Neural crest cell (in vitro differentiated cells): ENCODE measurements at places on chromosomes 16 and 17.

DNA sequence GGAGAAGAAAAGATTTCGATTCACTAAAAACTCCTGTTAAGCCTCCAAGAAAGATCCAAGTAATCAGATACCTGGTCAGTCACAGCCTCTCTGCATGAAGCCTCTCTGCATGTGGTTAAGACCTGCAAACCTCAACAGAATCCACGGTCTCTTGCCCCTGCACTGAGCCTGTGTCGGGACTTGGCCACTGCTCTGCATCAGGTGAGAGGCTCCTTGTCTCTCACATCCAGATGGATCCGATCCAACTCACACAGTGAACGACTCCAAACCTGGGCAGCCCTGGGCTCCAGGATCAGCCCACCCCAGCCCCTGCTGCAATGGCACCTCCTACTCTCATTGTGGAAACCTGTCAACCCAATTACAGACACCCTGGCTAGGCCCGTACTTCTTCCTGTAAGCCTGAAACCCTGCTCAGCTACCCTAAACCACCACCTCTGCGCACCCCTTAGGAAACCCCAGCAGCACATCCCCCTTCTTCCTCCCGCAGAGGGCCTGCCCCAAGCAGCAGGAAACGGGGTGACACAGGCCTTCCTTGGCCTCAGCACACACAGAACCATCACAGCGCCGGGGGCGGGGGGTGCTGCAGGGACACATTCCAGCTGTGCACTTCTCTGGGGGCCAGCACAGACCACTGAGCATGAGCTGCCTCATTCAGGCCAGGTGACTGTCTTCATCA is 129.5 kb downstream of the ANKRD11 start:
- no peak for DNase-seq

DNA sequence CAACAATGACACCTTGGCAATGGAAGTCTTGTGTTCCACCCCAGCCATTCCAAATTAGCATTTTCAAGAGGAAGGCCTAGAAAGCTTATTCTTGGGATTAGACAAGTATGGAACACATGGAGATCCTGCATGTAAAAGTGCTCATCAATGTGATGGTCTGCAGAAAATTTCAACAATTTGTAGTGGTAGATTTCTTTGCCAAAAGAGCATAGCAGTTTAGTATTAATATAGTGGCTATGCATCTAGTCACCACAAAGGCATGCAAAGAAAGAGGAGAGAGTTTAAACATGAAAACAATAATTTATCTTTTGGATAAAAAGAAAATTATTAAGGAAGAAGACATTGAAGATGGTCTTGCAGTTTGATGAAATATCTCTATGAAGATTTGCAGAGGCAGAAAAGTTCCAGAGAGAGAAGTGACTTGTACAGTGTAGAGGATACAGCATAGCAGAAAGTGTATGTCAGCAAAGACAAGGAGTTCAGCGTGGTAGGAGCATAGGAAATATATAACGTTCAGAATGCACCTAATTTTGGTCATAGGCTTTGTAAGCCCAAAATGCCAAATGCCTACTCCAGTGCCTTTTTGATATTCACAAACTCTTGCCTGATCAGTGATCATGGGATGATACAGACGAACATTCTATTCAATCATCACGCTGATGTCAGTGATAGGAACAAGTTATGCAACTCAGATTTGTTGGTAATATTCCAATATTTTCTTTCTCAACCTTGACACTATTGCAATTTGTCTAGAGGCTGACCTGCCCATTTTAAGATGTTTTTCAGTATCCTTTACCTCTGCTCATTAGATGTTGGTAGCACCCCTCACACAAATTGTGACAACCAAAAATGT is 727.9 kb upstream of the SOX9 start:
- DNase-seq: no peak

DNA sequence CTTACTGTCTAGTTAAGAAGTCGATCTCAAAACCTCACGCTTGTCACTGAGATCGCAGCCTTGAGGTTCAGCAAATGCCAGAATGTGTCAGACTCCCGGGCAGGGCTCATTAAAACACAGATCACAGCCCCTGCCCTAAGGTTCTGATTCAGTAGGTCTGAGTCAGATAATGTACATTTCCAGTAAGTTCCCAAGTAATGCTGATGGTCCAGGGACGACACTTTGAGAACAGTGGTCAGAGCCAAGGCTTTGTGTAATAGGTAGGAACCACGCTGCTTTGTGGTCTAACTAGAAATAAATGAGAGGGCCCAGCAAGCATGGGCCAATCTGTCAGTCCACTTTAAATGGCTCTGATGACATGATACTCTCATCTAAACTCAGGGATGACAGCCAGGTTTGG is 228.6 kb downstream of the ZFHX3 start:
- no peak for DNase-seq

- DNase-seq: no peak
These were observed 23.2 kb upstream of the WSCD1 start for GRCh38 chr17:6046931-6047330.

GRCh38 chr16:22126037-22126558 is 33.8 kb downstream of the VWA3A start:
- DNase-seq: no peak

- no peak for DNase-seq
These were observed 42.3 kb downstream of the PIPOX start for GRCh38 chr17:29085223-29085622.

DNA sequence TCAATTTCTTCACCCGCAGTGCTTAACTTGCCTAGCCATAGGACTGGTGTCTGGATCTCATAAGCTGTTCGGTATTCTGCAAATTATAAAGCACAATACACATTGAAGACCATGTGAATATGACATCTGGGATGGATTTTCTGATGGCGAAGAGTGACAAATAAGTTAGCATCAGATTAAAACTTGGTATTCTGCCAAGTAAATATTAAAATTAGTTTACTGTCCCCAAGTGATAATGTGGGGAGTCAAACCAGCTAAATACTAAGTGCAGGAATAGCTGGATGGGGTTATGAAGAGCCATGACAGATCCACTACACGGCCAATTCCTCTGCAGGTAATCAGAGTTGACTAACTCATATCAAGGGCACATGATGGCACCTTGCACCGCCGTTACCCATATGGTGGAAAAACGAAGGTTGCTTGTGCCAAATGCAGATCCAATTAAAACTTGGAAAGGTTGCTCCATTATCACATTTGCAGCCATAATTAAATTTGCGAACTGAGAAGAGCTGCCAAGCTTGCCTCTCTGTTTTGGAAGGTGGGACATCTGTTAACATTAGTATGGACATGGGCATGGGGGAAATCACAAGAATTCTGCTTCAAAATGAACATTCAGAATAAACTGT is 114.9 kb upstream of the TOM1L1 start:
- no peak for DNase-seq

DNA sequence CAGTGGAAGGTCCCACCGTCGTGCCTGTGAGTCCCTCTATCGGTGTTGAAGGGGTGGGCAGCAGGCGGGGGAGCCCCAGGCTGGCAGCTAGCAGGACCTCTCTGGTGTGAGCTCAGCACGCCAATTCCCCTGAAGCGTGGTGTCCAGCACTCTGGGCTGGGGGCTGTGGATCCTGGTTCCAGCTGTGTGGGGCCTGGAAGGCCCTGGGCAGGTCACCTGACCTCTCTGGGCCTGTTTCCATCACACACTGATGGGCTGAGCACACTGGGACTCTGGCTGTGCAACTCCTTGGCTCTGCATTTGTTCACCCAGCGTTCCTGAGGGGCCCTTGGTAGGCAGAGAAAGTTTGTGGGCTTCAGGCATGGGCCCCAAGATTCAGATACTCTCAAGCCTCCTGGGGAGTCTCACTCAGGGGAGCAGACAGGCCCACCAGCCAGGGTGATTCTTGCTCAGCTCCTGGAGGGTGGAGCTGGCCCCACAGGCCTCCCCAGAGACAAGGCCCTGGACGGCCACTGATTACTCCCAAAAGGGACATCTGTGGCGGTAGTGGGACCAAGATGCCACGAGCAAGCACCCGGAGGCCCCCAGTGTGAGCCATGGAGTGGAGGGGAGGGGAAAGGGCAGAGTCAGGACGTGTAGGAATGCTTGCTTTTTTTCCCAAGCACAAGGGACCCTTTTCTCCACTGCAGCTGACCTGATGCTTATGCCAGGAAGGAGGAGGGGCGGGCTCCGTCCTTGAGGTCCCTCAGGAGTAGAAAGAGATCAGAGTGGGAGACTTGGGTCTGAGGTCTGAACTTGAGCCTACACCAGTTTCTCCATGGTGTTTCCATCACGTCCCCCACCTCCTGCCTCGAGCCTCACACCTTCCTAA is 8.5 kb downstream of the SCGB1C2 start:
- no peak for DNase-seq

DNA sequence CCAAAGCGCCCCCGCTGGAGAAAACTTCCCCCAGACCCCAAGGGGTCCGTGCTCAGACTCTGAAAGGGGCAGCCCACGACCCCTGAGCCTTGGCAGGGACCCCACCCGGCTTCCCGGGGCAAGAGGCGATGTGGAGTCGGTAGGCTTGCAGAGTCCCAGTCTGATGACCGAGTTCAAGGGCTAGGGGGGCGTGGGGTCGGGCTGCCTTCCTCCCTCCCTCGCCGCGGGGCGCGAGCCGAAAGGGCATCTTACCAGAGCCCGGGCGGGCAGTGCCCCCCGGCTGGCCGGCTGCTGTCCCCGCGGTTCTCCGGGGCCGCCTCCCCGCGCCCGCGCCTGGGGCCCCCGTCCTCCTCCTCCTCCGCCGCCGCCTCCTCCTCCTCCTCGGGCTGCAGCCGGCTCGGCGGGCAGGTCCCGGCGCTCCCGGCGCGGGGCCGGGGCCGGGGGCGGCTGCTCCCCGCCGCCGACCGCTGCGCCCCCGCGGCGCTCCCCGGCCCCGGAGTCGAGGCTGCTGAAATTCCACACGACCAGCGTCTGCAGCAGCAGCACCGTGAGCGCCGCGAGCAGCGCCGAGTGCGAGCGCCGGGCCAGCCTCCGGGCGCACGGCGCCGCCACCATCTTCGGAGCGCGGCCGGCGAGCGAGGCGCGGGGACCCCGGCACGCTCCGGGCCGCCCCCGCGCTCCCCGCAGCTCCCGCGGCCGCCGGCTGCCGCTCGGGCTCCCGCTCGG is 415 bp downstream of the XYLT1 start:
- DNase-seq: peak; percentile 19
